ENCODE measurements at places on chromosomes 2 and 18. TPM values are rescaled to one million over a fixed set of nuclear protein-coding genes. Genes with fewer than 3 reads are reported as not detected.
A peak's percentile ranks its signal among the peaks of the same experiment; 100 is the strongest.

Gene C1GALT1C1L
- 2.3 TPM for polyA plus RNA-seq

DNA sequence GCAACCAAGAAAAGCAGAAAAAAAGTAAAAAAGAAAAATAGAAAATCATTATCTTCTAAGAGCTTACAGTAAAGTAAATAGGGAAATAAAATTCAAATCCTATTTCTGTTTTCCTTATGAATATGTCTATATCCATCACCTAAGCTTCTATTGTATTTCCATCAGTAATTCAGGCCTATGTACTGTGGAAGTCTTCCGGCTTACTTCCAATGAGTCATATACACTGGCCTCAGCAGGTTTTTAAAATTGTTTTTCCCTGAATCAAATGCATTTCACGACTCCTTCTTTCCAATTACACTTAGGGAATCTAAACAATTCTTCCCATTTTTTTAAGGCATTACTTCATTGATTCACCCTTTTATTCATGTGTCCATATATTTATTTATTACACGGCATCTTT, 164.7 kb downstream of the CCDC102B start:
- no peaks in the 10 kb centered on the region for H3K27me3 ChIP-seq
- no peaks in the 10 kb centered on the region for H3K36me3 ChIP-seq
- H3K4me1 ChIP-seq = no peaks in the 10 kb centered on the region

- H3K36me3 ChIP-seq = no peaks in the 10 kb centered on the region
- no peak overlapping the region for H3K27ac ChIP-seq
- H3K4me3 ChIP-seq = no peak overlapping the region
- H3K4me1 ChIP-seq = peaks cover 2% of the 10 kb centered on the region
- no peaks in the 10 kb centered on the region for H3K27me3 ChIP-seq
These were observed 87.1 kb upstream of the RAB6C start for GRCh38 chr2:129892360-129892759.

DNA sequence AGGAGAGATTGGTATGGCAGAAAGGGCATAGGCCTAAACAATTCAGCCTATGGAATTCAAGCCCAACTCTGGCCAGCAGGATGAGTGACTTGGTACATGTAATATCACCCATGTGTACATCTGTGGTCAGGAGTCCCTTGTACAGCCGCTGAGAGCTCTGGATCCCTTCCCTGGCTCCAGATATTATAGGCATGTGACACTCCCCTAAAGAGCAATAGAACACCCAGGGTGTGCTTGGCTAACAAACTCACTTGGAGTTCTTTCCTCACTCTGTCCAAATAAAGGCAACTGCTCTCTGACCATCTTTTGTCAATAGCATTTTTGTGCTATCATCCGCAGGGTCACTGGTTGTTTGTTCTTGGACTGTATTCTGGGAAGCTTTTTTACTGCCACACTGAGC, 197.4 kb upstream of the NCKAP5 start:
- no peak for DNase-seq
- H3K27me3 ChIP-seq = no peaks in the 10 kb centered on the region
- H3K27ac ChIP-seq = peak overlapping the region; percentile 62
- no peak overlapping the region for H3K4me3 ChIP-seq
- H3K4me1 ChIP-seq = peaks cover 6% of the 10 kb centered on the region

All from spinal cord (tissue), 10 donors.